ENCODE measurements at places on chromosomes 12 and 14.

DNA sequence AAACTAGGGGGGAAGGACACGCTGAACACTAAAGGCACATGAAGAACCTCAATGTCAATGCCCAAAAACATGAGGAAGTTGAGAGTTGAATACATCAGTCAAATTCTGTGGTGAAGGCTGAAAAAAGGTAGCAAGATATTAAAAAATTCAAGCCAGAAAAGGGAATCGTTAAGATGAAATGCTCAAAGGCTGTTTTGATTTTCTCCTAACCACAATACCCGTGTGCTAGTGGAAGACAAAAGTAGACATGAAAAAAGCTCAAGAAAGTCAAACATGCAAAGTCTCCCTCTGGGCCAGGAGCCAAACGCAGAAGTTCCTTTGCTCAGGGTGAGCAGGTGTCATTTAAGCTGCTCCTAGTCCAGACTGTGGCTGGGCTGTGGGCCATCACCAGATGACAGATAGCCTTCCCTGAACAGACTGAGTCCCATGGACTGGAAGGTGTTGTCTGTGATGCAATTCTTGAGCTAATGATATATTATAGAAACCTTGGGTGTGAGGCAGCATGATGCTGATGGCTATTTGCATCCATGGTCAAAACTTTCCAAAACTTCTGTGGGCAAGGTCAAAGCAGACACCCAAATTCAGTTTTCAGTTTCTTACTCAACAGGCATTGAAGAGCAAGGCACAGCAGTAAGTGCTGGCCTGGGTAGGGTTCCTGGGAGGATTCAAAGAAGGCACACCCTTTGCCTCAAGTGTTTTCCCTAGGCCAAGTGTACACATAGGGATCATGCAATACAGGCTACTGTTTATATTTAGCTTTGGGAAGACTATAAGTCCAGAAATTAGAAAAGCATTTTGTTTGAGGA is 81.6 kb downstream of the MYRFL start:
- DNase-seq, result no peak

GRCh38 chr12:132700212-132700822 is 10.3 kb upstream of the PGAM5 start:
- DNase-seq, result no peak

GRCh38 chr12:100279607-100280244 is 12.7 kb downstream of the SCYL2 start:
- DNase-seq, result peak; percentile 19

DNA sequence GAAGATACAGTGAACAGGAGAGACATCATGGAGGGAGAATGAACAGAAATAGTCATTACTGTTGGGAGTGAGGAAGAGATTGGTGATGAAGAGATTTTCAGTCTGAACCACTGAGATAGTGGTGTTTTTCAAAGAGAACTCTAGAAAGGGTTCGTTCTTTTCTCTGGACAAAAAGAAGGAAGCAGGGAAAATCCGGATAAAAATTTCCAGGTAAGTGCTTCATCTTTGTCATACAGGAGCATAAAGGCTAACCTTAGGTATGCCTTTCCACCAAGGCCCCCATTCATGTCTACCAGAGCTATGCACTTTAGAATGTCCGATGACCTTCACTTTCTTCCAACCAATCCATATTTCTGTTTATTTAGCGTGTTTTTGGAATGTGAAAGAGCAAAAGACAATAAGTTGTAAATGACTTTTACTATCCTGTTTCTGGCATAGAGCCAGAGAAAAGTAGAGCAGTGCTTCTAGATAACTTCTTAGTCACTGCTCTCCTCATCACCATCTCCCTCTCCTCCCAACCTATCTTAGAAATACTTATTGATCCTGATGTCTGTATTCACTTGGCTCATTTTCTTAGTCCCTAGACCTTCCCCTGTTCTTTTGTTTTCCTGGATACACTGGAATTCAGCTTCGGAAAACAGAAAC is 116.5 kb downstream of the TTC6 start:
- no peak for DNase-seq

DNA sequence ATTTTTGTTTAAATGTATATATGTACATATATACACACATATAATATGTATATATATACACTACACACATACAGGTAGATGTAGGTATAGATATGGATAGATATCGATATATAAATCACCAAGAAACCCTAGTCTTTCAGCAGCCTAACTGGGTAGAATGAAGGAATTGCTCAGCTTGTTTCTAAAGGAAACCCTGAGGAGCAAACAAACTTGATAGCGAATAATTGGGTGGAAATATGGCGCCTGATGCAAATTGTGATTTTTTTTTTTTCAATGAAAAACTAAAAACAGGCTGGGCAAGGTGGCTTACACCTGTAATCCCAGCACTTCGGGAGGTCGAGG is 254 bp upstream of the CCDC177 start:
- DNase-seq, result no peak

DNA sequence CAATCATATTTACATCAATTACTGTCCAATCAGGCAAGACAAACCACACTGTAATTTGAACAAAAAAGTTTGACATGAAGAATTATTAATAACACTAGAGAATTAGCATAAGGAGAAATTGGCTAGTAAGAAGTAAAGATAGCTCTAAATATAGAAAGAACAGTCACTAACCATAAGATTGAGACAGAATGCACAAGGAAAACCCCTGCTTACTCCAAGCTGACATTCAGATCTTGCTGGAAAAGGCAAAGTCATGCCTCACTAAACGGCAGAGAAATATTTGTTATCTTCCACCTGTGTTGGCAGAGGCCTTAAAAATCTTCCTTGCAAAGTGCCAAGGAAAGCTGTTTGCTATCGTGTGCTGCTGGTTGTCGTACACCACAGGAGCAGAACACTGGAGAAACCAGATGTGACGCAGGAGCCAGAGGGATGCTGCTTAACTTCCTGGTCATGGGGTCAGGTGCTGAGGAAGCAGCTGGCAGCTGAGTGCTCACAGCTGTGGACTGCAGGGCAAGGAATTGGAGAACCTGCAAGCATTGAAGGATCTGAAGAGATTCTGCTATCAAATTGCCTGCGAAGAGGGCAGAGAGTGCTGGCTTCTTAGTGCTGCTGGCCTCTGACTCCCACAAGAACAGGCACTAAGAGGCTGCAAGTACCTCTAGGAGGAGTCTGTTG is 1323.3 kb downstream of the LRFN5 start:
- DNase-seq, result no peak

GRCh38 chr14:53183611-53184010 is 30.5 kb upstream of the DDHD1 start:
- no peak for DNase-seq

- DNase-seq, result no peak
These were observed 93.2 kb downstream of the SLC2A13 start for GRCh38 chr12:40012711-40013110.

DNA sequence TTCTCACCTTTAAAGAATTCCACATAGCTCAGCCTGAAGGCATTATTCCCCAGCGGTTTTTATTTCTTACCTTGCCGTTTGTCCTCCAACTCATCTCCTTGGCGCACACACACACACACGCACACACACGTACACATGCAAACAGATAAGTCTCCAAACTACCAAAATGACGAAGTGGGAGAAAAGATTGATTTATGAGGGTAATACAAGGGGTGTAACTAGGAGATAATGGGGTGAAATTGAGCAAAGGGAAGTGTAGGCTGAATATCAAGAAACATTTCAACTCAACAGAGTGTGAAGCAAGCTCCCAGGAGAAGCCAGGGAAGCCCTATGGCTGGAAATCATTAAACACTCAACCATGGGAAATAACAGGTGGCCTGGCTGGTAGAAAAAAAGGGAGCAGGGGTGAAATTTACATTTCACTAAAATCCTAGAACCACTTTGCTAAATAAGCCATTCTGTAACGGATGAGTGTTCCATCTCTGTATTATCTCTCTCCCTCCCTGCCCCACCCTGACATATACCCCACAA is 41.0 kb downstream of the GRIN2B start:
- no peak for DNase-seq

GRCh38 chr12:64691227-64691794 is 67.9 kb downstream of the GNS start:
- peak; percentile 57 for DNase-seq

DNA sequence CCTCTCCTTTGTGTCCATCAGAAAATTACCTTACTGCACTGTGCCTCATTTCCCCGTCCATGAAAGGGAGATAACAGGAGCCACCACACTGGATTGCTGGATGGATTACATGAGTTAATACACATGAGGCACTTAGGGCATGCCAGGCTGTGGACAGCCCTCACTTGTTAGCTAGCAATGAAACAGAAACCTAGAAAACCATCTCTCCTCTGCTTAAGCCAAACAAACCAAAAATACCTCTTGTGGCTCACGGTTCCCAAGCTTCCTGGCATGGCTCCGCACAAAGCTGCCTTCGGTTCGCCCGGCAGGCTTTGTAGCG is 660 bp upstream of the HCFC2 start:
- no peak for DNase-seq

DNA sequence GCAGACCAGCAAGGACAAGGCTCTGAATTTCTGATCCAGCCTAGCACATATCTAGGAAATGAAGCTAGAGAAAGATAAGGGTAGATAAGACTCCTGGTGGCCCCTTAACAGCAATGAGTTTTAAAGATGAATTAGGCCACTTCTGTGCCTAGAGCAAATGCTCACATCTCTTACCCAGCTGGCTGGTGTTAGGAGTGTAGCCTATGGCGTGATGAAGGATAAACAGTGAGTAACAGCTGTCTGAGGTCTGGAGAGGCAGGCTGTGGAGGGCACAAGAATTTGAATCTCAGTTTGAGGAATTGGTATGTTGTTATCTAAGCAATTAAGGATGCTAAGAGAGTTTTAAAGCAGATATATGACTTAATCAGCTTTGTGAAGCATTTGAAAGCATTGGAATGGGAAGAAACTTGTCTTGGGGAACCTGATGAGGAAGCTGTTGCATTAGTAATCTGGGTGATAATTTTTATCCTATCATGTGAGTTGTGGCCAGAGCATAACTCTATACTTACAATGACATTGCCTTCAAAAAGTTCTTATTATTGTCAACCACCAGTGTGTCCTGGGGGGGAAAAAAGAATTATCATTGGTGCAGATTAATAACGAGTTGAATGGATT is 161.8 kb downstream of the SRGAP1 start:
- DNase-seq, result no peak

DNA sequence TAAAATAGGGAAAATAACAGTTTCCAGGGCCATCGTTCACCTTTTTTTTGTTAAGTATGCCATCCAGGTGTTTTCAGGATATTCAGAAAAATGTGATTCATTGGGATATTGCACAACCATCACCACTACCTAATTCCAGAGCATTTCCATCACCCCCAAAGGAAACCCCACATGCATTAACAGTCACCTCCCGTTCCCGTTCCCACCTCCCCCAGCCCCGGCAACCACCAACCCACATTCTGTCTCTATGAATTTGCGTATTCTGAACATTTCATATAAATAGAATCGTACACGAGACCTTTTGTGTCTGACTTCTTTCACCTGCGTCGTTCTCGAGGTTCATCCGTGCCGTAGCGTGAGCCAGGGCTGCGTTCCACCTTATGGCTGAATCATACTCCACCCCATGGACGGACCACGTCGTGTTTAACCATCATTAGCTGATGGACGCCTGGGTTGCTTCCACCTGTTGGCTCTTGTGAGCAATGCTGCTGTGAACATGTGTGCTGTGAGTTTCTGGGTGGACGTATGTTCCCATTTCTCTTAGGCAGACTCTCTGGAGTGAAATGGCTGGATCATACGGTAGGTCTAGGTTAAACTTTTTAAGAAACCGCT is 51.0 kb upstream of the NCOR2 start:
- peak; percentile 38 for DNase-seq

DNA sequence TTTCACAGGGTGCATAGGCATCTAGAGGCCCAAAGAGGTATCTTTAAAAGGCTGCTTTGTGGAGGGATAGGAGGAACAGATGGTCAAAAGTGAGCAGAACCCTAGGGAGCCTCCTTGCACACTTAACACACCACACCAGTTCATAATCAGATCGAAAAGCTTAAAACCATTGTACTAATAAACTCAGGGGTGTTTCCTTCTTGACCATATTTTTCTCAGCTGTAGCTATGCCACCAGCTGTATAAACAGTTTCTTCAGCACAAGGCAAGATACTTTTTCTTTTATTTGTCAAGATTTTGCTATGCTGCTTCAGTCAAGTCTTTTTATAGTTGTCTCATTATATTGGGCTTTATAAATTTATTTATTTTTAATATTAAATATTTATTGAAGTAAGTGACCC is 88.7 kb downstream of the RIC8B start:
- no peak for DNase-seq

DNA sequence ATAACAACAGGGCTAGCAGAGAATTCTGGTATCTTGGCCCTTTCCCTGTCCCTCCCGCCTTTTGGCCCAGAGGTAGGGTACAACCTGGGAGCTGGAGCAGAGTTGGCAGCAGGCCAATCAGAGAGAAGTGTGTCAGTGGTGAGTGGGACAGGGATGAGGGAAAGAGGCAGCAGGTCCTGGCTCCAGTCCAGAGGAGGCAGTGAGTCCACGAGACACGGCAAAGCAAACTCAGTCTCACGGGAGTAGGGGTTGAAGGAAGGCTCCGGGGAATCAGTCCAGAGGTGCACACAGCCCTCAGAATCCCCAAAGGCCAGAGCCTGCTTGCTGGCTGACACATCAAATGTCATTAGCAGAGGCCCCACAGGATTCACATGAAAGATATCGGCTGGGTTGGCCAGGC is 7.3 kb downstream of the PAN2 start:
- no peak for DNase-seq

DNA sequence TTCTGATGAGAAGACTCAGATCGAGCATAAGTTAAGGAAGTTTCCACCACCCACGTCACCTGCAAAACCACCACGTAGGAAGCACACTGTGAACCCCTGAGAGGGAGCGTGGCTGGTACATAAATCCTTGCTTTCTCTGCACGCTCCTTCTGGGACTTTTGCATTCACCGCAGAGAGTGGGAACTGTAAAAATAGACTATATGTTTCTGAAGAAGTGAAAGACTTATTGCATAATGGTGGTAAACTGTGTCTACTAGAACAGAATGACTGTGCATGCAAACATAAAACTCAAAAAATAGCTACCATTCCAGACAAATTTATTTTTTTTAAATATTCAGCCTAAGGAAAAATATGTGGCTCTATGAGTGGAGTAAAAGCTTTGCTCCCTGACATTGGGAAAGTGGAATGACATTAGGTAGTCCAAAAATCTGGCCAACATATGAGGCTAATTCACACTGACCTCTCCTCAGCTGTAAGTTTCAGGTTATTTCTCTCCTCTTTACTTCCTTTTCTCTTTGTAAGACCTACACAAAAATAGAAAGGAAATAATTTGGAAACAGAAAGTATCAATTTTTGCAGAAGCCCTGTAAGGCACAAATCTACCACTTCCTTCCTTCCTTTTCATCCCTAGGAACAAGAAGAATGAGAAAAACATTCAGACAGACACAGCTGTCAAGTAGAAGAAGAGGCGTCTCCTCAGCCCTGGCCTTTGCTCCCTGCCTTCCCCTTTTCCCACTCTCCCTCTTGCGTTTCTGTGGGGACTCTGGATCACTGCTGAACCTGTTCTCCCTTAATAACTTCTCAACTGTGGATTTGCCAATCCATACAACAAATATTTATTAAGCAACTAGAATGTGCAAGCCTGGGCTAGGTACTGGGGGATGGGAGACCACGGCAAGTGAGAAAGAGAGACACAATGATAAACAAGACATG is 264.3 kb upstream of the FOXN3 start:
- no peak for DNase-seq

All from H7 (cell line).